SK-N-SH (cell line): ENCODE measurements at places on chromosomes 6 and 20. TPM values are rescaled to one million over a fixed set of nuclear protein-coding genes. Genes with fewer than 3 reads are reported as not detected.

UCKL1 gene
- 70.3 and 71.6 TPM in 2 replicates for polyA plus RNA-seq

NHSL1 gene
- polyA plus RNA-seq, result under 0.01 TPM in 1 of 2 replicates, not detected in the other

ETV7 gene
- 0.31 and 0.39 TPM in 2 replicates for polyA plus RNA-seq

FKBP1A gene
- polyA plus RNA-seq, result 362 and 453 TPM in 2 replicates

PAK5 gene
- polyA plus RNA-seq, result 0.03 and 0.06 TPM in 2 replicates

MOXD1 gene
- polyA plus RNA-seq, result 252 and 379 TPM in 2 replicates

TOX2 gene
- polyA plus RNA-seq, result 6.1 and 15.4 TPM in 2 replicates

C6orf163 gene
- polyA plus RNA-seq, result 0.49 and 0.54 TPM in 2 replicates

ADGRF4 gene
- polyA plus RNA-seq, result not detected in 2 replicates

AKAP12 gene
- polyA plus RNA-seq, result 46.5 and 48.4 TPM in 2 replicates

REM1 gene
- 6.1 and 7.1 TPM in 2 replicates for polyA plus RNA-seq
